Tibial nerve (tissue), 4 donors: ENCODE measurements at places on chromosomes 3 and 15. TPM values are rescaled to one million over a fixed set of nuclear protein-coding genes. Genes with fewer than 3 reads are reported as not detected.

- DNase-seq: no peak
These were observed 310.6 kb downstream of the PDCD6IP start for GRCh38 chr3:34109021-34109420.

GRCh38 chr15:79615754-79616153 is 183.6 kb downstream of the MINAR1 start:
- no peak for DNase-seq

GRCh38 chr3:71859123-71859519 is 74.2 kb upstream of the PROK2 start:
- no peak for DNase-seq

Gene TMEM87A
- total RNA-seq: 58.2 TPM

Gene C15orf39
- total RNA-seq: 20.0 TPM

DNA sequence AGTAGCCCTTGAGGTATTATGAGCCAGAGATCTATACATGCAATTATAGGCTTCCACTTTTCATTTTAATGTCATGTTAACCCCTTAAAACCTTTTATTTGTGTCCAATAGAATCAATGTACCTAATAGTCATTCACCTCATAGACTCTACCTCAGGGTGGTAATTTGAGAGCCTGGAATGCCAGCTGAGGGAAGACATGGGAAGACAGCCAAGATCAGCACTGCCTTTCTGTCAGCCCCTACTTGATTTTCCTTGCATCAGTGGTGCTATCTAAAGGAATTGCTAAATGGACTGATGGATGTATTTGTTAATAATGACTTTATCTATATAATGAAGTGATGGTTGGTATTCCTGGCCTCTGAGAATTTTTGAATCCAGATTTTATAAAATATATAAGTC is 113.3 kb upstream of the GBE1 start:
- DNase-seq: no peak

Gene PLAAT1
- not detected for total RNA-seq

Gene ITPKA
- not detected for total RNA-seq

- no peak for DNase-seq
These were observed 193.8 kb downstream of the NR1D2 start for GRCh38 chr3:24138876-24139256.

- DNase-seq: no peak
These were observed 70.4 kb downstream of the UMPS start for GRCh38 chr3:124800511-124801258.

Gene CLDN16
- 0.44 TPM for total RNA-seq

Gene KCNAB1
- 4.2 TPM for total RNA-seq

- DNase-seq: no peak
These were observed 952.6 kb downstream of the AGBL1 start for GRCh38 chr15:87032295-87032694.

GRCh38 chr3:119206611-119207511 is 33.5 kb downstream of the UPK1B start:
- no peak for DNase-seq

DNA sequence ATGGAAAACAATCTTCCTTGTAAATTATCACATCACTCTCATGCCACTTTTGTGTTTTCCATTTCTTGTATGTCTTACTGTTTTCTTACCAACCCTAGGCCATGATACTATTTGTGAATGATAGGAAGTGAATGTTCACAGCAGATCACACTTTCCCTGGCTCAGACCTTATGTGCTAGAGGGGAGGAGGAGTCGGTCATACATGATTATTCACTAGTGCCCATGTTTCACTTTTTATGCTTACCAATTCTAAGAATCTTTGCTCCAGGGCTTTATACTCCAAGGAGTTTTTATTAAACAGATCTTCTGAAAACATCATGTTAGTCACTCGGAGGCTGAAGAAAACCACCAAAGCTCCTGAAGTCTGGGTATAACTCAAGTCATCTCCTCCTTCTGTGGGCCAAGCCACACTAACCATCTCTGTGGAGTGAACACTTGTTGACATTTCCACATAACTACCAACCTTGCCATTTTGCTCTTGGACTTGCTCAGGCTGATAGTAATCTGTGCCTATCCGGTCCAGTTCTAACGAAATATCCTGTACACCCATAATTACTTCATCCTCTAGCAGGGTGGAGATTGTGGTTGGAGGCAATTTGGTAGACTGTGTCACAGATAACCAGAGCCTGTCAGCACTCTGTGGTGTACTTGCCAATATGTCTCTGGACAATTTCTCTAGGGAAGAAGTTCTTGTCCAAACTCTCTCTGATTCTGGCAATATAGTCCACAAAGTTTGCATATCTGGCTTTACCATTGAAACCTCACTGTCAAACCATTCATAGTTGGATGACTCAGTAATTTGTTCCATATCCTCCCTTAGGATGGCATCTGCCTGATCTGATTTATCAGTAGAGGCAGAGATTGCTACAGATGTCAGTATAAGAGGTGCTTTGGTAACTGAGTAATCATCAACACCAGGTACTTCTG is 76.8 kb downstream of the IMPG2 start:
- no peak for DNase-seq
